ENCODE measurements at places on chromosomes 2 and 18.
A peak's percentile ranks its signal among the peaks of the same experiment; 100 is the strongest.

DNA sequence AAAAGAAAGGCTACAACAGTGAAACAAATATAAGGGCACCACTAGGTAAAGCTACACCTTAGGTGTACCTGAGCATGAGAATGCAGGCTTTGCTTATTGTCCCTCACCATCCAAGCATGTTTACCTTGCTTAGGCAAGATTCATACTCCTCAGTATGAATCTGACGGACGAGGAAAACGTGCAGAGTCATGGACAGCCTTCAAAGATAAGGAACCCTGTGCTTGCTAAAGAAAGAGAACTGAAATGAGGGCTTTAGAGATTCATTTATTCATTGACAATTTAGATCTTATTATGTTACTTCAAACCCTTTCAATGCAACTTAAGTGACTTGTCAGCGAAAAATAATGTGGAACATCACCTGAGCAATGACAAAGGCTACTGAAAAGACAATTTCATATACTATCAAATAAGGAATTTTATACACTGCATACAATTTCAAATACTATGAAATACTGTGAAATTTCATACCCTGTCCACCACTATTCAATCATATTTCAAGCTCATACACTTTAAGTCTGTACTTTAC is 21.7 kb downstream of the CLASP1 start:
- no peak for DNase-seq

- no peak for DNase-seq
Measured at GRCh38 chr2:26778507-26778906, 7.3 kb upstream of the CENPA start.

- DNase-seq, result no peak
Measured at GRCh38 chr2:109258376-109258775, 129.4 kb downstream of the SH3RF3 start.

DNA sequence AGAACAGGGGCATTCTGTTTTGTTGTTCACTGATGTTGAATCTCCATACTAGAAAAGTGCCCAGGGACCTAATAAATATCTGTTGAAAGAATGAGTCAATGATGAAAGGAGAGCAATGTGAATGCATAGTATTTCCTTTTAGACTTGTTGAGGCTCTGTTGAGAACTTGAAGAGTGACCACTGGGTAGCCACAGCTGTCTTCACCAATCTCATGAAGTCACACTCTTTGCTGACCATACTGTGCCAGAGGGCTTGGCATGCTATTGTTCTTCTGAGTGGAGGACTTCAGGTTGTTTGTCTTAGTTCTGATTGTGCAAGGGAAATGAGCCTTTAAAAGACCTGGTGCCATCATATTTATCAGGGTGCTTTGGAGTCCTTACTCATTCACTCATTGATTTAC is 41.6 kb upstream of the NT5C1B start:
- DNase-seq, result no peak

- no peak for DNase-seq
Measured at GRCh38 chr2:239393388-239393940, 7.4 kb downstream of the HDAC4 start.

- no peak for DNase-seq
Measured at GRCh38 chr18:54197747-54198411, 26.6 kb downstream of the MBD2 start.

- no peak for DNase-seq
Measured at GRCh38 chr2:24490181-24490689, 819 bp upstream of the NCOA1 start.

GRCh38 chr2:206800506-206801417 is 35.4 kb downstream of the FASTKD2 start:
- no peak for DNase-seq

DNA sequence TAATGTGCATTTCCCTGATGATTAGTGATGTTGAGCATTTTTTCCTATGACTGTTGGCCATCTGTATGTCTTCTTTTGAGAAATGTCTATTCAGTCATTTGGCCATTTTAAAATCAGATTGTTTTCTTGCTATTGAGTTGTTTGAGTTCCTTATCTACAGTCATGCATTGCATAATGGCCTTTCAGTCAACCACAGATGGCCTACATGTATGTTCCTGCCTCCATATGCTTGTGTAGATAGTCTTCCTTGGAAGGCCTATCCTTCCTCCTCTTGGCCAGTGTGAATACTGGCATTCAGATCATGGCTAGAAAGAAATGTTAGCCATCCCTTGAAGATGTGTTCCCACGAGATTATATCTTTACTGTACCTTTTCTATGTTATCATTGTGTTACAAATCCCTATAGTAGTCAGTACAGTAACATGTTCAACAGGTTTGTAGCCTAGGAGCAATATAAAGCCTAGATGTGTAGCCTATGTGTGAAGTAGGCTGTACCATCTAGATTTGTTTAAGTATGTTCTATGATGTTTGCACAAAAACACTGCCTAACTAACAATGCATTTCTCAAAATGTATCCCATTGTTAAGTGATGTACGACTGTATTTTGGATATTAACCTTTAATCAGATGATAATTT is 65.6 kb upstream of the CD302 start:
- DNase-seq, result no peak

DNA sequence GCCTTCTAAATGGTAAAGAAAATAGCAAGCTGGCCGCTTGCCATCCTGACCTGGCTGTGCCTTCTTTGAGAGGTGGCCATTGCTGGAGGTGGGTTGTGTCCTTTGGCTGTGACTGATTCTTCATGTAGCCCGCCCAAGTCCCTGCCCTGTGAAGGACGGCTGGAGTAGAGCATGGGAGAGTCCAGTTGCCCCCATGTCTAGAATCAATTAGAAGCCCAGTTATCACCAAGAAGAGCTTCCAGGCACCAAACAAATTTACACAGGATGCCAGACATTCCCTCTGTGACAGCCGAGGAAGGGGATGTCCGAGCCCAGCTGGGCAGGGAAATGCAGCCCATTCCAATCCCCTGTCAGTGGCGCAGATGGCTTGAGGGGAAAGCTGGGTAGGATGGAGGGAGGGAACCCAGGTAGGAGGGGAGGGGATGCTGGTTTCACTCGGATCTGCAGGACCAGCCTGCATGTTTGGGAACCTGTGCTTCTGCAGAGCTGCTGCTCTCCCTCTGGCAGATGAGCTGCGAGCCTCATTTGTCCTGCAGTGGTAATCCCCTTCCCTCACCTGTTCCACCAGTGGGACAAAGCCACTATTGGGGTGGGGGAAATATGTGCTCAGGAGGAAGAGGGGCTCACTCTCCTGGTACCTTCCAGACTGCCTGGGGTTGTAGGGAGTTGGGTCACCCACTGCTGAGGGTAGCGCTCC is 25.7 kb upstream of the ASB18 start:
- DNase-seq, result no peak

DNA sequence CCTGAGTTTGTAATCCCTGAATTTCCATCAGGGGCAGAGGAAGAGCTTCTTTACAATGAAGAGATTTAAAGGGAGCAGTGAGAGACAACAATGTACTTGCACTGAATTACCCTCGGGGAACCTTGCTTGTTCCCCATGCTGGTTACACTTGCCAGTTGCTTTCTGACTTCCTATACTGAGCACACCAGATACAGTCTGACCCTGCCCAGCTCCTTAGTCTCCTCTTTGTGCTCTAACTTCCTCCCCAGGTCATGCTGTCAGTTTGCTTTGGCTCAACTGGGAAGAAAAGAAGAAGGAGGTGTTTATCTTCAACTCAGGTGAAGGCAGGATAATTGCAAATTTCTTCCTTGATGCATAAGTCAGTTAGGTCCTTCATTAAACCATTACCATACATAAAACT is 658.4 kb downstream of the NYAP2 start:
- DNase-seq, result no peak

GRCh38 chr2:235077046-235077445 is 125.2 kb downstream of the SH3BP4 start:
- DNase-seq, result no peak

DNA sequence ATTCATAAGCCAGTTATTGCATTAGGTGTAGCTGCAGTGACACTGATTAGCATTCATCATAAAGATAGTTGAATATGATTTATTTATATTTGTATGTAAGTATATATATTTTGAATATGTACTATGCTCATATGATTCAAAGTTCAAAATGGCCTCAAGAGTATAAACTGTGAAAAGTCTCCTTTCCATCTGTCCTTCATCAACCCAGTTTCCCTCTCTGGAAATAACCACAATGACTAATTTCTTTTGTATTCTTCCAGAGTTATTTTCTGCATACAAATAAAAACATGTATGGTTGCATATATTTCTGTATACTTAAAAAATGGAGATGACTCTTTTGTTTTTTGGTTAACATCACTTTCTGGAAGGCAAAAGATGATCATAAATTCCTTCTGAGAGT is 95.2 kb downstream of the CAMKMT start:
- DNase-seq, result no peak

DNA sequence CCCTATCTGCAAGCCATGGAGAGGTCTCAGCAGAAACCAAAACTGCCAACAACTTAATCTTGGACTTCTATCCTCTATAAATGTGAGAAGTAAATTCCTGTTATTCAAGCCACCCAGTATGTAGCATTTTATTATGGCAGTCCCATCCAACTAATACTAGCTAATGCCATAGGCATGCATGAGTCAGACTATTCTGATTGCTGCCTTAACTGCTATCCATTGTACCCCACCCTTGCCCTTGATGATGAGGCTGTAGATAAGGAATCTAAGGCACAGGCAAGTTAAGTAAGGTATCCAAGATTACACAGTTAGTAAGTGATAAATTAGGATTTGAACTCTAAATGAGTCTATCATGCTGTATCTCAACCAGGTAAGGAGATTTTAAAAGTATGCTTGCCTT is 223.0 kb downstream of the UBE2E3 start:
- DNase-seq, result no peak

GRCh38 chr2:233817995-233818638 is 36.2 kb downstream of the HJURP start:
- DNase-seq, result peak; percentile 20

GRCh38 chr18:6255116-6255705 is 159.5 kb downstream of the L3MBTL4 start:
- DNase-seq, result no peak

DNA sequence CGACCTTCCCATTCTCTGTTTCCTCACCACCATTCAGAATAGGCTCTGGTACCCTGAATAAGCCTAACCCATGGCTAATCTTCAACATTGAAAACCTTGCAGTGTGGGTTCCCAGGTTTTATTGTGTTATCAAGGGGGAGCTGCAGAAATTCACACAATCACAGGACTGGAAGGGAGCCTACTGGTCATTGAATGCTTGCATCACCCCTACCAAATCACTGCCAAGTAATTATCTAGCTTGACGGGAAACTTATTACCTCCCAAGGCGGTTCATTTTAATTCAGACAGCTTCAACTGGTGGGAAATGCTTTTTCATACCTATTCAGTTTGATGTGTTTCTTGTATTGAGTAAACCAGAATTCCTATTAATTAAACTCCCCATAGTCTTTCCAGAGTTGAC is 33.6 kb upstream of the EFEMP1 start:
- no peak for DNase-seq

DNA sequence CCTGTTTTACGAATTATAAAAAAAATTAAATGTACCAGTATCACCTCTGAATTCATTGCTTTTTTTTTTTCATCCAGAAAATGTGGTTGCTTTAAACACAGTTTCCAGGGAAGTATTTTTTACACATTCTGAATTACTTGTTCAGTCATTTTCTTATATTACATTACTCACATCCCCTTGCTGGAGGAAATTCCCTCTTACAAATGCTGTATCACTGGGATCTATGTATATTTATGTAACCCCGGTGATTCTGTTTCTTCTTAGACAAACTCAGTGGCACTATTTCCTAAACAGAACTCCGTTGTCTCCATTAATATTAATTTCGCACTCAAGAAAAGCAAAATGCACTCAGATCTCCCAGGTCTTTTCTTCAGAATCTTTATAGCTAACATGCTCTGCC is 1078.5 kb upstream of the ZEB2 start:
- DNase-seq, result no peak

GRCh38 chr18:10579079-10579867 is 53.4 kb downstream of the NAPG start:
- no peak for DNase-seq

- DNase-seq, result peak; percentile 72
Measured at GRCh38 chr2:127386764-127387654, 766 bp downstream of the MAP3K2 start.

DNA sequence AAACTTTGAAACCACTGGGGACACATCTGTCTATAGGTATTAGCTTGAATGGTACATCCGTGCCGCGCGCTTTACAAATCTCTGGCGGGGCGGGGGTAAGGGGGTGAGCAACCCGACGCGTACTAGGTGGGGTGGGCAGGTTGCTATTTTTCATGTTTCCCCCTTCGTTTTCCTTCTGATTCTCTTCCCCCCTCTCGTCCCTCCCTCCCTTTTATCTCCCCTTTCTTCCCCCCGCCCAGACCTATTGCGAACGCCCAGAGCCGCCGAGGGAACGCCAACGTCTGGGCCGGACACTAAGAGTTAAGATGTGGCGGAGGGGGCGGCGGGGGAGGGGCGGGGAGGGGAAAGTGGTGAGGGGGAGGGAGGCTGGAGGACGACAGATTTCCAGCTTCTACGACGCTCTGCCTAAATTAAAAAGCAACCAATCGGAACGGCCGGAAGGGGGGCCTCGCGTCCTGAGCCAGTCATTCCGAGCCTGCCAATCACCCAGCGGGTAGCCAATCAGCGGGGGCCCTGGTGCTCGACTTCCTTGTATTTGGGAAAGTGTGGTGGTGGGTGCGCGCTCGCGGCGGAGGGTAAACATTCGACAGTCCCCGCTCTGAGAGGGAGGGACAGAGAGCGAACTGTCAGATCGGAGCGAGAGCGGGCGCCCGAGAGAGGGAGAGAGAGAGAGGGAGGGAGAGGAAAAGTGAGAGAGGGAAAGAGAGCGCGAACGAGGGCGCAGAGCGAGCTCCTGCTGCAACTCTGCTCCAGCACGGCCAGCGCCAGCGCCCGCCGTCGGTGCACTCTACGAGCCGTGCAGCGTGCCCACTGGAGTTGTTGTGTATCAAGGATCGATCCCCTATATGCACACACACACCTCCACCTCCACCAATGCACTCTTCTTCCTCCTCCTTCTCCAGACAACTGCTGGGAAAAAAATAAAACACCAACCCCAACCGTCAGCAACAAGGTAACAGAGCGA is at the start of gene POU3F3:
Gene POU3F3, plus strand, starts transcription at position 582 of the 964 bp plus-strand sequence. CDS start 1,396 bp downstream, outside the sequence.
- no peak for DNase-seq

GRCh38 chr18:59357928-59358327 is 1.1 kb downstream of the LMAN1 start:
- no peak for DNase-seq

DNA sequence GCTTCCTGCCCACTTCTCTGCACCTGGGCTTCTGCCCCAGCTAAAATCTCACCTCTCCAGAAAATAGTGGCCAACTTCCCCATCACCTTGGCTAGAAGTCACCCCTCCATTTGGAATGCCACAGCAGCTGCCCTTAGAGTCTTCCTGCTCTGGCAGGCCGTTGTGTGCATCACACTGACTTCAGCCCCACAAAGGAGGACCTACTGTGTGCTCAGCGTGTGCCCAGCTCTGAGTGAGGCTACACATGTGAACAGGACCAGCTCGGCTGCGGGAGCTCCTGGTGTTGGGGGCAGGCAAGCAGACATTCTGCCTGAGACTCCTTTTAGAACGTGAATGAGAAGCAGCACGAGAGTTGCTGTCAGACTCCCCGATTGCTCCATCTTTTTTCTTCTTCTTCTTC is 78.7 kb downstream of the AGAP1 start:
- no peak for DNase-seq
